ENCODE measurements at places on chromosomes 2 and 18.

GRCh38 chr2:22079583-22079982, 955.8 kb downstream of the TDRD15 start:
- no peak for DNase-seq

GRCh38 chr2:100623033-100623715, 60.4 kb downstream of the PDCL3 start:
- DNase-seq, result no peak

- DNase-seq, result no peak
Observed at GRCh38 chr2:113277474-113278072, 1.1 kb downstream of the PAX8 start.

GRCh38 chr18:67266246-67267237, 250.0 kb downstream of the DSEL start:
- no peak for DNase-seq

DNA sequence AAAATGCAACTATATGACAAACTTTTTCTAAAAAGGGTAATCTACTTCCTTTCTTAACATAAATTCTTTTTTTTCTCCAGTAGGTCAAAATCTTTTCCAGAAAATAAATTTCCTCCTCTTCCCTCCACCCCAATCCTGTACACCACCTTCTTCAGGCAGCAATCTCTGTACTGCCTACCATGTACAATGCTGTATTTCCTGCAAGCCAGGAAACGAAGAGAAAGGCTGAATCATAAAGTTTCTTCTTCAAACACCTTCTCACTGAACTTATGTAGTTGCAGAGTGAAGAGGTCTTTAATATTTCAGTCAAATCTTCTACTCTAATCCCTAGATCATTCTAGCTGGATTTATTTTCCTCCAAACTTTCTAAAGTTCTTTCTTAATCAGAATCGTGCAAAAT, 18.2 kb upstream of the C2orf66 start:
- DNase-seq, result no peak

DNA sequence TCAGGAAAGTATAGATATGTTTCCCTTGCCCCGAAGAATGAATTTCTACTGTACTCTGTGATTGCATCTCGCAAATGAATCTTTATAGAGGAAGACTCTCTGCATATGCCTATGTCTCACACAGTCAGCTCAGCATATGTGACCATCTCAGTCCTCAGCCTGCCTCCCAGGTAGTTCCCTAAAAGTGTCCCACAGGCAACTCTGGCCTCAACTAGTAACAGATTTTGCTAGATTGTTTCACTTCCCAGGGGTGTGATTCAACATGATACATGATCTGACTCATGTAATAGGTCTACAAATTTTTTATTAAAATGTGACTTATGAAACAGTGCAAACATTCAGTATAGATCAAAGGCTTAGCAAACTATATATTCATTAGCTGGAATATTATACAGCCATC, 296.6 kb upstream of the CRIM1 start:
- DNase-seq, result no peak

GRCh38 chr2:39416140-39416539, 20.9 kb downstream of the MAP4K3 start:
- DNase-seq, result no peak

Measured in NCI-H526 (cell line).